ENCODE measurements at places on chromosomes 16 and 17. TPM values are rescaled to one million over a fixed set of nuclear protein-coding genes. Genes with fewer than 3 reads are reported as not detected.

The HBA1 gene
- 2.6 TPM for total RNA-seq

The CCL4L2 gene
- not detected for total RNA-seq

The SDK2 gene
- total RNA-seq: 0.14 TPM

The KCNJ16 gene
- 22.9 TPM for total RNA-seq

The PRSS33 gene
- not detected for total RNA-seq

The ZPBP2 gene
- not detected for total RNA-seq

The WNT9B gene
- 0.12 TPM for total RNA-seq

The GAS2L2 gene
- total RNA-seq: 0.15 TPM

The CCDC154 gene
- 0.67 TPM for total RNA-seq

The MOSMO gene
- total RNA-seq: 7.8 TPM

The G6PC1 gene
- total RNA-seq: not detected

The C16orf89 gene
- 9.1 TPM for total RNA-seq

The ZNF286A gene
- total RNA-seq: 4.7 TPM

The MEAK7 gene
- total RNA-seq: 10.5 TPM

Measured in pancreas (tissue), 10 donors.